LHCN-M2 (cell line): ENCODE measurements at places on chromosomes 6 and 20. TPM values are rescaled to one million over a fixed set of nuclear protein-coding genes. Genes with fewer than 3 reads are reported as not detected.
A peak's percentile ranks its signal among the peaks of the same experiment; 100 is the strongest.

The ITPA gene
- 66.0 and 71.0 TPM in 2 replicates for total RNA-seq

- DNase-seq, result no peak
Measured at GRCh38 chr6:83505356-83505755, 7.0 kb upstream of the PRSS35 start.

The SEMG1 gene
- total RNA-seq, result not detected in 2 replicates

DNA sequence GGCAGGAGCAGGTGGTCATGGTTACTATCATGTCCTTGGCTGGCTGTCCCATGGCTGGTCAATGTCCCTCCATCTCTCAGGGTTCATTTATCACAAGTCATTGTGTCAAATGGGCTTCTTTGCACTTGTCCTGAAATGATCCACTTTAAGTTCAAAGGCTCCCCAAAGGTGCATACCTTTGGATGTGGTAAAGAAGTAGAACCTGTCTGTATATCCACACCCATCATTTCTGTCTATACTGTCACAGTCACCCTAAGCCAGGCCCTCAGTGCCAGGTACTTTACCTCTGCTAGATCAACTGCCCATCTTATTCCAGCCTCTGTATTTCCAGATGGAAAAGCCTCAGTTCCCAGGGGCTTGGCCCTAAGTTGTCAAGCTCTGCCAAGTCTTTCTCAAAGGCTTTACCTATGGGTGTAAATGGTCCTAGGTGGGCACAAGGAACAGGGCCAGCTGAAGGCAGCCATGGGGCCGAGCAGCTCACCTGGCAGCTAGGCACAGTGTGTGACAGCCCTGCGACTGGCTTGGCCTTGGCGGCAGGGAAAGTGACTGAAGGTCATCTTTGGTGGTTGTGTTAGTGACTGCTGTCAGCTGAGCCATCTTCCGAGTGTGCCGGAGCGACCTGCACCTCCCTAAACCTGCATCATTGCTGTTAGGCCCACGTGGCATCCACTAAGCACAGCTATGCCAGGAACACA, 198.4 kb downstream of the SYNDIG1 start:
- DNase-seq, result no peak

The BPI gene
- total RNA-seq, result not detected in 2 replicates

- DNase-seq, result no peak
Measured at GRCh38 chr6:70590400-70590799, 23.7 kb downstream of the SDHAF4 start.

DNA sequence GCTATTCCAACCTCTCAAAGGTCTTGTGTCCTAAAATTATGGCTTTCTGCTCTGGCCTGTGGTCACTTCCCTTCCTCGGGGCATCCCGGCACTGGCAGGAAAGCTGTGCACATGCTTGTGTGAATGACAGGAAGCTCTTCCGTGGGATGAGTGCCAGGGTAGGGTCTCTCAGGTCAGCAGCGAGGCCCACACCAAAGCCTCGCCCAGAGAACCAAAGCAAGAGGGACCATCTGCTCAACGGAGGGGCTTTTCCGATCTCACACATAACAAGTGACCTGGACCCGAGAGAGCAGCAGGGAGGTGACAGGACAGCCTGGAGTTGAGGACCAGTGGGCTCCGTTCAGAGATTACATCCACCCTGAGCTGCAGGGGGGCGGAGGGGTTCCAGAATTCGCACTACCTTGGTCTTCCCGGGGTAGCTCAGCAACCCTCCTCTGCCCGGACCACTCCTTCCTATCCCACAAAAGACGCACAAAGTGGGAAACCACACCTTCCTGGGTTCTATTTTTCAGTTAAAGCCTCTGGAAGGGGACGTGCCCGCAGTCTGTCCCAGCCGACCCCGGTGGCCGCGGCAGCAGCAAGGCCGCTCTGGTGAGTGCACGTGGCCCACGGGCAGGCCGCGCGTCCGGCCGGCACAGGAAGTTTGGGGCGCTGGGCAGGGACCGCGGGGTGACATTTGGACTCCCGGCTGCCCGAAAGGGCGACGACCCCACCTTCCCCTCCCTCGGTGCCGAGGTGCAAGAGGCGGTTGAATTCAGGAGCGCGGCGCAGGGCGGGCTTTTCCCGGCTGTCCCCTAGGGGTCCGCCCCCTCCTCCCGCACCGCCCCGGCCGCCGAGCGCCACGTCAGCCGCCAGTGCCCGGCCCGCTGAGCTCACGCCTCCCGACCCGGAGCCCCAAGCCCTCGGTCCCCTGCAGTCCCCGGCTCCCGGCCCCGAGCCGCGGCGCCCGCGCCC, 988 bp downstream of the TXNDC5 start:
- DNase-seq, result peak; percentile 24

The PTCRA gene
- not detected in 2 replicates for total RNA-seq

The HAO1 gene
- total RNA-seq, result not detected in 2 replicates

The ZBTB12 gene
- total RNA-seq, result 1.2 and 3.0 TPM in 2 replicates

DNA sequence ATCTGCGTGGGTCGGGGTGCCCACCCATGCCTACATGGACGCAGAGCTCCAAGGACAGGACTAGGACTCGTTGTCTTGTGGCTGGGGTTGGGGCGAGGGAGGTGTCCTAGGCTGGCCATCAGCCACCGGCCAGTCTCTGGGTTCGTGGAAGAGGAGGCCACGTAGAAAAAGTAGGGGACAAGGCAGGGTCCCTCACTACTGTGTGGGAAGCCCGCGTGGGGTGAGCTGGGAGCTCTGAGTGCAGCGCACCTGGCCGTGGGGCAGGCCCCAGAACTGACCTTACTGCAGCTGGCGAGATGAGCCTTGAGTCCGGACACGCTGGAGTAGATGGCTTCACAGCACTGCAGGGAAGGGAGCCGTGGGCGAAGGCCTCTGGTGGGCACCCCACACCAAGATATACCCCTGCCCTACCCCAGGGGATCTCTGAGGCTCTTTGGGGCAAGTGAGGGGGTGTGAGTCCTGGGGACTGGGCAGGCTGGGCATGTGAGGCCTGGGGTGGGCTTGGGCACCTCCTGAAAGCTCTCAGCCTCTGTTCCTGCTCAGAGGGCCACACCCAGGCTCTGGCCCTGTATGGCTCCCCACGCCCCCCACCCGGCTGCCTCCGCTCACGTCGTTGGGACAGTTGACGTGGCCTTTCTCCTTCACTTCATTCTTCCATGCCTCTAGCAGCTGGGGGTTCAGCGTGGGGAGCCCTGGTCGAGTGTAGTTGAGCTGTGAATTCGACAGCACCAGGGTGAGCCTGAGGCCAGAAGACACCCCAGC, 5.6 kb upstream of the UCKL1 start:
- no peak for DNase-seq

- no peak for DNase-seq
Measured at GRCh38 chr6:98458708-98459107, 375.7 kb upstream of the POU3F2 start.

The PNPLA1 gene
- total RNA-seq, result not detected in 2 replicates

GRCh38 chr6:117817992-117818391, 89.1 kb upstream of the SLC35F1 start:
- no peak for DNase-seq

- peak; percentile 75 for DNase-seq
Measured at GRCh38 chr6:33014841-33015634, 5.6 kb upstream of the HLA-DOA start.

DNA sequence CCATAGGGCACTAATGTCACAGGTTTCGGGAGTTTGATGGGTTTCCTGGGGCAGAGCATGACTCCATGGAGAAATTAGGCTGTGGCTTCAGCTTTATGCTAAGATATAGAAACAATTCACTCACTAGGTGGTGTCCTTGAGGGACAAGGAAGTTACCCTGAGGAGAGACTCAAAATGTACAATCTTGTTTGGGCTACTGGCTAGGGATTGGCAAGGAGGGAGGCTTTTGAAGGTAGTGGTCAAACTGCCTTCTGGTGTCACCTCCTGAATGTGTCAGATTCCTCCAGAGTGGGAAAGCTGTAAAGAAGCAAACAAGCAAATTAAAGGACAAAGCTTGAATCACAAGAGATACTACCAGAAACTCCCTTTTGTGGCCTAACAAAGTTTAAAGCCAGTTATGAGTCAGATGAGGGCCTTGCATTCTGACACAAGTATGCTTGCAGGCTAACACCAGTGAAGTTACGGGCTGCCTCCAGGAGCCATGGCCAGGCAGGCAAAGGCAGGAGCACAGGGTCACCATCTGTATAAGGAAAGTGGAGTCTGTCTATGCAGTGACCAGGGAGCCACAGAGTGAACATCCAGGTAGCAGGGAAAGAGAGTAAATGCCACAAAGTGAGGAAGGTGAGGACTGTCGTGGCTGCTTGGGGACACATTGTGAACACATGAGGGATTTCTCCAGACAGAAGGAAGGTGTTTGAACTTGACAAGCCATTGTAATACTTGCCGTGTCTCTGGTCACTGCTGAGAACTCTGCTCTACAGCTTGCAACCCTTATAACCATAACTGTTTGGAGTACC, 107.7 kb upstream of the DTNBP1 start:
- DNase-seq, result peak; percentile 8

The ERVFRD-1 gene
- total RNA-seq, result not detected in 2 replicates

DNA sequence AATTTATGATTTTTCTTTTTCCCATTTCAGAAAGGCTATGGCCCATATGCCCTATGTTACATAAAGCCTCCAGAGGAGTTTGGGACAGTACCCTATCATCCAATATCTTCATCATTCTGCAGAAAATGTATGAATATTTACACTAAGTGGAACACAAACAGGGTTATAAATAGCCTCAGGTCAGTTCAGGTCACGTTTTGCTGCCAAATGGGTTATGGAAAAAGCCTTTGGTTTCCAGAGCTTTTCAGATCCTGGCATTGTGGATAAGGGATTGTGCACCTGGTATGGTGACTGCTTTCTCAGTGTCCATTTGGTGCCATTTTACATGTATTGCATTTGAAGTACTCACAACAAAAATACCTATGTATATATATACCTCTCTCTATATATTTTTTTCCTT, 29.4 kb downstream of the UTRN start:
- no peak for DNase-seq

DNA sequence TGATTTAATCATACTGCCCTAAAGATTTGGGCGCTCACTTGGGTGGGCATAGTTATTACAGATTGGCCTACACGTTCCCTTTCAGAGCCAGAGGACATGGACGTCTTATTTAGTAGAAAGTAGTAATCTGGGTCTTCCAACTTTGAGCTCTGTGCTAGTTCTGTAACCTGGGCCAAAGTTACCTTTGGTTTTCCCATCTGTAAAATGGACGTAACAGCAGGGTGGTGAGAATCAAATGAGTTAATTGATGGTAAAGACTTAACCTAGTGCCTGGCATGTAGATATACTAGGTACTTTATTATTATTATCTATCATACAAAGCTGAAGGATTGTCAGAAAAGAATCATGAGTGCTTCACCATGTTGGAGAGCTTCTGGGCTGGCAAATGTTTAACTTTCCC, 74.8 kb downstream of the CDYL start:
- no peak for DNase-seq
